ENCODE measurements at places on chromosomes 11 and 22.

DNA sequence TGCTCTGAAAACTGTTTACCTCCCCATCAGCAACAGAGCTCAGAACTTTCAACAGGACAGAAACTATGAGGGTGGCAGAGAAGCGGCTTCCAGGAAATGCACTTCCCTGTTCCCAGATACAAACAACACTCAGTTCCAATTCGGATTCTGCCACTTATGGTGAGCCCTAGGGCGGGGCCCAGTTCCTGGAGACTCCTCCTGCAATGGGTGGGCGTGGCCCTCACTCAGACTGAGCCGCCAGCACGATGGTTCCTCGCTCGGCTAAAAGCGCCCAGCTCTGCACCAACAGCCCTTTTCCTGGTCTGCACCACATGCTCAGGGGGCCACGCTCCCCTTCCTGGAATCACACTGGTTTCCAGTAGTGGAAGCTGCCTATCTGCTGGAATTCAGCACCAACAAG, 314.1 kb downstream of the CTTN start:
- DNase-seq = no peak

- DNase-seq = peak; percentile 23
These were observed 564 bp downstream of the THAP12 start for GRCh38 chr11:76380159-76380976.

DNA sequence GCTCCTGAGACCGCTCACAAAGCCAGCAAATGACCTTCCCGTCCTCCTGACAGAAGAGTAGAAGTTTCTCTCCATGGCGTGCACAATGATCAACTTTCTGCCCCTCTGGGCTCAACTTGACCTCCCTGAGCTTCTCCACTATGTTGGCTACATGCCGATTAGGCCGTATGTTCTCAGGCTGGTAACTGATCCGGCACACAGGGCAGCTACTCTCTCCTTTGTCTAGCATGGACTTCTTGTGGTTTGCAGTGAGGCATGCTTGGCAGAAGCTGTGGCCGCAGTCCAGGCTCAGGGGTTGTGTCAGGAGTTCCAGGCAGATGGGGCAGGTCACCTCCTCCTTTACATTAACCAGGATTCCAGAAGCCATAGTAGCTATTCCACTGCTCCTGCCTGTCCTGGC, 5.1 kb downstream of the TRIM5 start:
- peak; percentile 4 for DNase-seq

GRCh38 chr11:111691176-111691575, 75.0 kb downstream of the PPP2R1B start:
- no peak for DNase-seq

- no peak for DNase-seq
These were observed 9.0 kb downstream of the RAC2 start for GRCh38 chr22:37234736-37235711.

GRCh38 chr11:96055706-96056387, 131.9 kb upstream of the MTMR2 start:
- DNase-seq = peak; percentile 68

DNA sequence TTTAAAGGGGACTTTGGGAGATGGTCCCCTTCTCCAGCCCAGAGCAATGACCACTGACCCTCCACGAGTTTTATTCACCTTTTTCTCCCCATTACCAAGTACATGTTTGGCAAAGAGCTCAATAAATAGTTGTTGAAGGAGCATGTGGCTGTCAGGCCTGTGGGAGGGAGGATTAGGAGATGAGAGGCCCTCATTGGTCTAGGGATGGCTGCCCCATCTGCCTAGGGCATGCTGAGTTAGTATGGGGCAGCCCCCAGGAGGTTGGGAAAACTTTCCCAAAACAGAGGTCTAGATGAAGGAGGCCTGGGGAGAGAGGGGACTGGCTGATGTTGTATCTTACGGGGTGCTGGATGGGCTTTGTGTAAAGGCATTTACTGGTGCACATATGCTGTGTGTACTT, 10.6 kb downstream of the MAFF start:
- no peak for DNase-seq

- no peak for DNase-seq
These were observed 101.1 kb downstream of the ADAMTS15 start for GRCh38 chr11:130549393-130549999.

GRCh38 chr11:97888641-97889040, 1132.1 kb upstream of the CNTN5 start:
- no peak for DNase-seq

DNA sequence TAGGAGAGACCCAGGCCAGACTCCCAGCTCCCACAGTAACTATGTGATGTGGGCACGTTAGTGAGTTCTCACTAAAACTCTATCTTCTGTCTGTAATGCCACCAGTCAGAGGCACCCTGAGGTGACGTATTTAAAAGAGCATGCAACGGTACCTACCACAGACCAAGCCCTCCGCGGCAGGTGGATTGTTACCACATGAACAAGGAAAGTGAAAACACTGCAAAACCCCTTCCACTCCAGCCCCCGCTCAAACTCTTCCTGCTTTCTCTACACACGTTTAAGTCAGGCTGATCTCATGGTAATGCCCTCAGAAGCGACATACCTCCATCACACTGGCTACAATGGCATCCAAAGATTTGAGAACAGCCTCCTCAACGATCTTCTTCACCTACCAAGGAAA, 36.7 kb downstream of the SERPIND1 start:
- DNase-seq = no peak

DNA sequence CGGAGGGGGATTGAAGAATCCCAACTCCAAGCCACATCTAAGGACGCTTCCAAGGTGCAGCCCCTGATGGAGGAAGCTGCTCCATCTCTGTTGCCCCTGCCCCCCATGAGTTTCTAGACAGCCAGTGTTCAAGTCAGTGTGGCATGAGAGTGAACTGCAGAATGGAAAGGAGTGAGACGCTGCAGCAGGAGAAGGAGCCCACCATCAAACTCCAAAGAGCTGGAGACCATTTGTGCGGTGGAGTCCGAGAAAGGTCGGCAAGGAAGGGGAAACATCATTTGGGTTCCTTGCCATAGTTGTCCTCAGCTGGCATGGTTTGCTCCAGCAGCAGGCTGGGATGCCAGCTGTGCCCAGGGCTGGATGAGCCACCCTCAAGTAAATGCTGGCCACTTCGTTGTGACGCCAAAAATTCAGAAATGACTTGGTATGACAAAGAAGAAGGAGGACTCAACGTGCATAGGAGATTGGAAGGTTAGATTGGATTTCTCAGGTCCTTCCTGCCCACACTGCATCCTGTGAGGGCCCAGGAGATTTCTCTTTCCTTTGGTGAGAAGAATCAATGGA, 16.4 kb downstream of the APOL2 start:
- DNase-seq = no peak

DNA sequence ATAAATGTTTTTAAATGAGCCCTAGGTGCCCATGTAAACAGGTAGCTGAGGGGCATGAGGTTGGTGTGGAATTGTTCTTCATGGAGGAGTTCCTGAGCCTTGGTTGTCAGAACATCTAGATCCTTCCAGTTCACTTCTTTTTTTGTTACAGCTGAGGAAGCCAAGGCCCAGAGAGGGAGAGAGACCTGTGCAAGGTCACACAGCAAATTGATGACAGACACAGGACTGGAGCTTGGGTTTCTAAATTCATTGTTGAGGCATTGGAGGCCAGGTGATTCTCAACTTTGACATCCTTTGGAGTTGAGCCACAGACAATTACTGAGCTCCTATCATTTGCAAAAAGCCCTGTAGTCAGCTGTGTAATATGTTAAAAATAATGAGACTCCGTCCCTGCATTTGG, 73.1 kb upstream of the CRYBB3 start:
- no peak for DNase-seq

Measured in cardiac fibroblast (primary cell).